ENCODE measurements at places on chromosomes 12 and 14.

DNA sequence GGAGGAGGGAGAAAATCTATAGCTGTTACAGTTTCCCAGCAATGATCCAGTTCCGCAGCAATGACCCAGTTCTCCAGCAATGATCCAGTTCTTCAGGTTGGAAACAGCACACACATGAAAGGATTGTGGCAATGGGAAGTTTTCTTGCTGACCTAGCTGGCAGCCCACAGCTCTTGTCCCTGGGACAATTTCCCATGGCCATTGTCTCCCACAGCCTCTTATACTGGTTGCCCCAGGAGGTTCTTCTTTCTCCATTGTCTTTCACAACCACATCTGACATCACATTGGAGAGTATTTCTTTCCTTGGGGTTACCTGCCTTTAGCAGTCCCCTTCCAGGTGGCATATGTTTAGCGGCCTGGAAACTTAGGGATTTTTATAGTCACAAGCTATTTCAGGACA, 209.8 kb upstream of the PLEKHG7 start:
- DNase-seq, result no peak

DNA sequence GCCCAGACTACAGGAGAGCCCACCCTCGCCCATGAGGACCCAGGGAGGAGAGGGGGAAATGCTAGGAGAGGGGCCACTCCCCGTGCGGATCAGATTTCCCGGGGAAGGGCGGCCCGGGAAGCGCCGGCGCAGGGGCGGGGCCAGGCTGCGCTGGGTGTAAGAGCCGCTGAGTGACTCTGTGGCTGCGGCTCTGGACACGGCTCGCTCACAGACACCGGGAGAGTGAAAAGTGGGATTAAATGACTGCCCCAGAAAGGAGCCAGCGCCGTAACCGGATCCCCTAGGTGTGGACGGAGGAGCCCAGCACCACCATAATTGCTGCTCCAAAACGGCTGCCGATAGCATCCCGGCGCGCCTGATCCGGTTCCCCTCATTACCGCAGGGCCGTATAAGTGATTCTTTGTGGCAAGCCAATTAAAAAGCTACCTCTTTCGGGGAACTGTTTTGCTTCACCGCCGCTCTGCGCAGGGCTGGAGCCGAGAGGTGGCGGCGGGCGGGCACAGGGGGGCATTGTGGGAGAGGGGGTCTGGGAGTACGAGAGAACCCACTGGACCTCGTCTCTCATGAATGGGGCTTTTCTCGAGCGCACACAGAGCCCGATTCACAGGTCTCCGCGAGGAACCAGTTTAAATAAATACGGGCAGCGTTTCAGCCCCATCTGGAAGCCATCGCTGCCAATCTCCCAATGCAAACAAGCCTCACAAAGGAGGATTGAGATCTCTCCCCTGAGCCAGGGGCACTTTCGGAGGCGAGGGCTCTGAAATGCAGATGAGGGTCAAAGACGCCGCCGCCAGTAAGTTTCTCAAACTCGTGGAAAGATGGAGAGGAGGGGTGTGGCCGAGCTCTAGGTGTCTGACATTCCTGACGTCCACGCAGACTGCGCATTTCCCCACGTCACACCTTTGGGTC, 2.5 kb downstream of the COL2A1 start:
- DNase-seq, result no peak

DNA sequence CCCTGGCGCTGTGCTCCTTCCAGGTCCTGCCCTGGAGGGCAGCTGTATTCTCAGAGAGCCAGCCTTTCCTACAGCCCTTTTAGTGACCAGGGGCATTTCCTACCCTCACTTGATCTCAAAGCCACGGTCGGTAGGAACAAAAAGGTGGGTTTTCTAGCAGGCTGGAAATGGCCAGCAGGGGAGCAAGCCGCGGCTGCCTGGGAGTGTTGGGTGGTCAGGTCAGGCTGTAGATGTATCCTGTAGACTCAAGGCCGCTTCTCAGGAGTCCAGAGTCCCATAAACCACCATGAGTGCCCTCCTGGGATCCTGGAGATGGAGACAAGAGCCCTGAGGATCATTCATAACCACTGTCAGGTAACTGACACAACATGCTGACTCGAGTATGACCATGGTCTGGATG, 18.6 kb downstream of the CINP start:
- DNase-seq, result no peak

GRCh38 chr12:66763467-66763866, 84.6 kb upstream of the GRIP1 start:
- no peak for DNase-seq

DNA sequence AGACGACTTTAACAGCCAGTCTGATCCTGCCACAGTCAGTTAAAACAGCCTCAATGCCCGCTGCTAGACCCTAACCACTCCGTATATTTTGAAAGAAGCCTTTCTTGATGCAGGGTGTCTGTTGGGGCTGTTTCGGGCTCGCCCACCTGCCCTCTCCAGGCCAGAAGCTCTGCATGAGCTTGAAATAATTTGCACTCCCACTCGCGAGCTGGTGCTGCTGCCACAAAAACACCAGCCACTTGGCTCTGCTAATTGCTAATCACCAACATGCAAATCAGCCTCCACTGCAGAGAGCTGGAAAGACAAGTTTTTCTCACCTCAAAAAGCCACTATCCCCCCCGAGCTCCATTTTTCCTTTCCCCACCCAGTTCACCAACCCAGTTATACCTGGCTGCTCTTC, 15.5 kb downstream of the BAZ2A start:
- no peak for DNase-seq

GRCh38 chr12:99915251-99916082, 69.3 kb downstream of the ANKS1B start:
- no peak for DNase-seq

DNA sequence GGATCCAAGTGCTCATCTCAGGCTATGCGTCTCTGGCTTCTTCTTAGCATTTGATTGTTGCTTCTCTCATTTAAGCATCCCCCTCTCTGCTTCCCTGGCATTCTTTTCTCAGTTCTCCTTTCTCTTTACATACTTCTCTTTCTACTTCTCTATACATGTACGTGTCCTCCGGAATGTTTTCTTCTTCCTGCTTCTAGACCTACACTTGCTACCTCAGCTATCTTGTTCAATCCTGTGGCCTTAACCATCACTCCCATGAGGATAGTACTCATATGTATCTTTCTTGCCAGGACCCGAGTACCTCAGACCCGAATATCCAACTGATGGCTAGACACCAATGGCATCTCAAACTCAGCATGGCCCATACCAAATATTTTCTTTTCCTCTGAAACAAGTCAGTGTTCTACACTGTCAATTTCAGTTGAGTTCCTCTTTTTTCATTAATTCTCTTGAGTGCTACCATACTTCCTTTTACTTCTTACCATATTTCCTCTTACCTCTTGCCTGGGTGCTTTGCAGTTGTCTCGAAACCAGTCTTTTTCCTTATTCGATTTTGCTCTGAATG, 115.1 kb upstream of the SLC38A2 start:
- DNase-seq, result no peak

DNA sequence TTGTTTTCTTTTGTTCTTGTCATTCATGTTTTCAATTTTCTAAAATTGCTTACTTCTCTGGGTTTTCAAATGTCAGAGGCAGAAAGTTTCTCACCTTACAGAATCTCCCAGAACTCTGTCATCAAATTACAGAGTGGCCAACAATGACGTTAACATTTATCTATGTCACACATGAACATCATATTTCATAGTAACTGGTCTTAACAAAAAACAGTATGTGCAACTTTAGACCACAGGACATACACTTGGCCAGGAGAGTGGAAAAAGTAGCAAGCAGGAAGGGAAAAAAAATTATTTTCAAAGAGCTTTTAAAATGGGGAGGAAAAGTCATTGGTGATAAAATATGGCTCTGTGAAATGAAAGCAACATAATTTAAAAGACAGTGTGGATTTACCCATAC, 426.5 kb downstream of the MED13L start:
- no peak for DNase-seq

GRCh38 chr14:94398182-94398479, 9.7 kb upstream of the SERPINA1 start:
- DNase-seq, result no peak

- no peak for DNase-seq
Measured at GRCh38 chr14:61438497-61438859, 117.1 kb downstream of the PRKCH start.

DNA sequence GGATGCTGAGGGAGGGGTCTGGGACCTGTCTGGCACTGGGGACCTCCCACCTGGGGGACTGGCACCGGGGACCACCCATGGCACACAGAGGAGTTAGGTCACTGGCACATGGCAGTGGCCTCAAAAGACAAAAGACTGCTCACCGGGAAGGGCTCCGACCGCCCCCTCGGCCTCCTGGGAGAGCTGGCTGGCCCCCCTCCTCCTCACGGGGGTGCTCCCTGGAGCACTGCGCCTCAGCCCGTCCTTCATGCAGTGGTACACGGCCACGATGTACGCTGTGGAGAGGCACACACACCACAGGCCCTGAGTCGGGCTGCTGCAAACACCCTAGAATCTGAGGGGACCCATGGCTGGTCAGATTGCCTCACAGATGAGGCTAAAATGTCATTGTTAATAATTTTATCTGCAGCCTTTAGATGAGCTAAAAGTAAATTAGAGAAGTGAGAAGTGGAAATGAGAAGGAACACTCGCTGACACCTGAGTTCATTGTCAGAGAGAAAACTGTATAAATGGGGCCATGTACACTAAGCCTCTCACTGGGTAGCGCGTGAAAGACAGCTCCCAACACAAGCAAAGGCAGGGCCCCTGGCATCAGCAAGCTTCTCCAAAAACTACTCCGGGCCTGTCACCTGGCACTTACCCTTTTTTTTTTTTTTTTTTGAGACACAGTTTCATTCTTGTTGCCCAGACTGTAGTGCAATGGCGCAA, 14.1 kb downstream of the P2RX2 start:
- no peak for DNase-seq

GRCh38 chr12:89461190-89461589, 63.4 kb downstream of the GALNT4 start:
- no peak for DNase-seq

DNA sequence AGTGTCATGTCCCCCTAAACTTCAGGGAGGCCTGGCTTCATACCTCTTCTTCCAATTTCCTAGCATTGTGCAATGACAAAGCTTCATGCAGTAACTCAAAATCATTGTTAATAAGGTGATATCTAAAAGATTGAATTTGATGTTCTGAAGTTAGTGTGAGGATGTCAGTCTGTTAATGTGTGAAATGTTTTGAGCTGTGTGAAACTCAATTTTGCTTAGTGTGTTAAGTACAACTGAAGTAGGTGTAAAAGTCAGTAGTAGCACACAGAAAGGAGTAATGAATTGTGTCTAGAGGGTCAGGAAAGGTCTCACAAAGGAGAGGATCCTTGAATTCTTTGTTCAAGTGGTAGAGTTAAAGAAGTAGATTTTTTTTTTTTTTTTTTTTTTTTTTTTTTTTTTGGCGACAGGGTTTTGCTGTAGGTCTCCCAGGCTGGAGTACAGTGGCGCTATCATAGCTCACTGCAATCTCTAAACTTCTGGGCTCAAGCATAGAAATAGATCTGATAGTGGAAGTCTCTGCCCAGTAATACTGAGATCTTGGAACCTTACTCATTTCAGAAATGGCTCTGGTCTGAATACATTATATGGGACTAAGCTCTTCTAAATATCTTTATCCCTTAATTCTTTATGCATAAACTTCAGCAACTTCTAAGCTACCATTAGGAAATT, 63.9 kb downstream of the FUT8 start:
- DNase-seq, result no peak

DNA sequence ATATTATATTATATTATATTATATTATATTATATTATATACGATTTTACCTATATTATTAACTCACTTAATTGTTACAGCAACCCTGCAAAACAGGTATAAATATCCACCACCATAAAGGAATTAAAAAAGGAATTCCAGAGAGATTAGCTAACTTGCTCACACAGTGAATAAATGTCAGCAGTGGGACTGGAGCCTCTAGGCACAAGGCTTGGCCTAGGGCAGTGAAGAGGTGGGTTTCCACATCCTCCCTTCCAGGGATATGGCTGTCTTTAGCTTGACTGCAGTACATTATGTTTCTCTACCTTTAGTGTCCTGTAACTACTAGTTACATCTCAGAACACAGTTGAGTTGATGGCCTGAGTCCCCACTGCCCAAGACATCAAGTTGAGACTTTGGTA, 166.9 kb downstream of the SLC15A5 start:
- DNase-seq, result no peak

- no peak for DNase-seq
Measured at GRCh38 chr14:85688006-85688405, 158.1 kb downstream of the FLRT2 start.

- DNase-seq, result no peak
Measured at GRCh38 chr14:22650960-22651521, 6.9 kb upstream of the OR6J1 start.

- no peak for DNase-seq
Measured at GRCh38 chr12:54041097-54041690, 8.3 kb downstream of the HOXC5 start.

DNA sequence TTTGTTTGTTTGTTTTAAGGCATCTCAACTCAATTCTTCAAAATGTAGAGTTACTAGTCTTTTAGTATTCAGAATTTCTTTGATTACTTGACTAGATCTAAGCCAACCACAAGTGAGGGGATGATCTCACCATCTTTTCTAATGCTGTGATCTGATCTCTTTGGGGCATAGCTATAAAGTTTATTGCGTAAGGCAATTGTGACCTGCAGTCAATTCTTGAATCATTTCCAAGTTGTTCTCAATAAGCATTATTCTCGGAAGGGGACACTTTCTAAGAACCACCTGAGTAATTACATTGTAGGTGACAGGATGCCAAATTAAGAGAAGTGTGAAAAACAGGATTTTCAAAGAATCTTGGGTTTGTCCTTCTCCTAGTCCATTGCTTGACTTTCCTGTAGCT, 13.1 kb downstream of the DACT1 start:
- DNase-seq, result no peak

- no peak for DNase-seq
Measured at GRCh38 chr12:50057896-50058670, 687 bp downstream of the ASIC1 start.

GRCh38 chr14:97414718-97415098, 617.5 kb downstream of the VRK1 start:
- no peak for DNase-seq

DNA sequence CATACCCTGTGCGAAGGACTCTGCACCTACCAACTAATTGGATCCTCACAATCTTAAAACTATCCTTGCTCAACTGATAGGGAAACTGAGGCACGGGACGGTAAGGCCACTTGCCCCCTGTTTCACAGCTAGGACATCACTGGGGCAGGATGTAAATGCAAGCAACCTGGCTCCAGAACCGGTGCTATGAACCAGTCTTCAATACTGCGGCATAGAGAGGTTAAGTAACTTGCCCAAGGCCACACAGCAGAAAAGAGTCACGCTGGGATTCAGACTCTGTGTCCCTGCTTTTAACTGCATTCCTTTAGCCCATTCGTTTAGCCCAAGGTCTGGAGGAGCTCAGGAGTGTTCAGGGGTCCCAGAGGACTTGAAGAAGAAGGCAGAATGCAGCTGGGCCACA, 76.1 kb downstream of the NCOR2 start:
- no peak for DNase-seq
